ENCODE measurements at places on chromosomes 13 and 19. TPM values are rescaled to one million over a fixed set of nuclear protein-coding genes. Genes with fewer than 3 reads are reported as not detected.

GRCh38 chr19:55220525-55220924 is 8.0 kb downstream of the TMEM86B start:
- no peak for DNase-seq

DNA sequence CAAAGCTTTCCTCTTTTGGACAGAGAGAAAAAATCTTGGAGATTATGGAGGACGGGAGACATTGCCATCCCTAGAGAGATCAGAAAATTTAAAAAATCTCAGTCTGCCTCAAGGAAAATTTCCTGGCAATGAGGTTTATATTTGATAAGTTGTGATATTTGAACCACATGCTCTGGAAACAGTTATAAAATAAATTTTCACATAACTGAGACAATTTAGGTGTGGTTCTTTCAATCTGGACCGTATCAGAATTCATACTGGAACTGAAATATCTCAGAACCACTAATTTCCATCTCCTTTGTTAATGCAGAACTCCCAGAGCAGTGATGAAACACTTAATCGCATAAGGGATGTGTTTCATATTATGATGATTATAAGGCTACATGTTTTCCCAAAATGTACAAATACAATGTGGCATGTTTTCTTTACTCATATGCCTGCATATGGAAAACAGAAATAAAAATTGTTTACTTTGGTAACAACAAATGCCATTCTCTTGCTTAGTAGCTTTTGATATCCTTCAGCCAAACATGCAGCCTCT is 13.7 kb downstream of the UBE2L5 start:
- no peak for DNase-seq

DNA sequence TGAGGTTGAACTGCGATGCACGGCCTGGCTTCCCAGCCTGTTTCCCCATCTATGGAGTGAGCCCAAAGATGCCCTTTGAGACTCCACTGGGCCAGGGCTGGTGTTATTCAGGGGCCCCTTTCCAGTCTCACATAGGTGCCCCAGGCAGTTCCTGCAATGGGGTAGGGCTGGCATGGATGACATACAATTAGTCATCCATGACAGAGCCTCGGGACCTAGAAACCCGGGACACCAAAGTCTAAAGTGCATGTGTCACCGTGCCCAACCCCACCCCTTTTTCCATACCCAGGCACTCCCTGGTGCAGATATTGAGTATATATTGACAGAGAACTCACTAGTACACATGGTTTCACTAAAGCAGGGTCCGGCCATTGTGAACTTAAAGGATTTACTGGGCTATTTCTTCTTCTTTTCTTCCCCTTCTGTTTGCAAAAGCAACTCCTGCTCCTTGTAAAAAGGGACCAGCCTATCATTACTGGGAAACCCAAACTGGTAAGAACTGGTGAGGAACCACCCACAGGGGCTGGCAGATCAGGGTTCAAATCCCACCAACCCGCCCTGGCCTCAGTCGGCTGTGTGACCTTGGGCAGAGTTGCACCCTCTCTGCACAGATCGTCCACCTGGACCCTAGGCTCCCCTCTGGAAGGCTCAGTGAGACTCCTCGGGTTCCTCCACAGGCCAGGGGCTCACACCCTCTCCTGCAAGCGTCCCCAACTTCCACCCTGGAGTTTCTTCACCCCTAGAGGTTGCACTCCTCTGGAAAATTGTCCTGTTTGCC is 2.7 kb downstream of the B3GNT3 start:
- DNase-seq: no peak

GRCh38 chr13:42174344-42175162 is 97.4 kb upstream of the AKAP11 start:
- no peak for DNase-seq

GRCh38 chr13:113105032-113105920 is at the start of gene F7:
TSS of gene F7 (plus strand) at chr13:113105791. CDS start at chr13:113105842, 51 bp downstream.
- no peak for DNase-seq

GRCh38 chr19:50321831-50322230 is 7.3 kb downstream of the KCNC3 start:
- DNase-seq: no peak

DNA sequence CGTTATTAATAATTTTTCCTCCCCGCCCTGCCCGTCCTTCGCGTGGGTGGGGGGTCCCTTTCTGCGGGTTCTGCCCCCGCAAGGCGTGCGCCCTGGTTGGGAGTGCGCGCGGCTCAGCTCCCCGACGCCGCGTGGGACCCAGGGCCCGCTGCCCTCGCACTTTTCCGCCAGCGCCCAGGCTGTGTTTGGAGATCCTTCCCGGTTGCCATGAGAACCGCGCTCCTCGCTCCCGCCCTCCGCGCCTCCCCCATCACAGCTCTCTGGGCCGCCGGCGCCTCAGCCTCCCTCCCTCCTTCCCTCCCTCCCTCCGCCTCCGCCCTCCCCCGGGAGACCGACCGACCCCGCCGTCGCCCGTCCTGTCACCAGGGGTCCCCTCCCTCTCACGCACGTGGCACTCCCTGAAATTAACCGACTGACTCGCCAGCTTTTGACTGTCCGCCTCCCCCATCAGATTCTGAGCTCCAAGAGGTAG is 2.4 kb upstream of the SSBP4 start:
- peak; percentile 93 for DNase-seq

GRCh38 chr13:96172066-96172465 is 82.2 kb downstream of the HS6ST3 start:
- no peak for DNase-seq

DNA sequence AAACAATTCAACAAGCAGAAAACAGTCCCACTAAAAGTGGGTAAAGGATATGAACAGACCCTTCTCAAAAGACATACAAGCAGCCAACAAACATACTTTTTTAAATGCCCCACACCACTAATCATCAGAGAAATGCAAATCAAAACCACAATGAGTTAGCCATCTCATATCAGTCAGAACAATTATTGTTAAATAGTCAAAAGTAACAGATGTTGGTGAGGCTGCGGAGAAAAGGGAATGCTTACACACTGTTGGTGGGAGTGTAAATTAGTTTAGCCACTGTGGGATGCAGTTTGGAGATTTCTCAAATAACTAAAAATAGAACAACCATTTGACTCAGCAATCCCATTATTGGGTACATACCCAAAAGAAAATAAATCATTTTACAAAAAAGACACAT is 8.7 kb downstream of the ZNF529 start:
- no peak for DNase-seq

DNA sequence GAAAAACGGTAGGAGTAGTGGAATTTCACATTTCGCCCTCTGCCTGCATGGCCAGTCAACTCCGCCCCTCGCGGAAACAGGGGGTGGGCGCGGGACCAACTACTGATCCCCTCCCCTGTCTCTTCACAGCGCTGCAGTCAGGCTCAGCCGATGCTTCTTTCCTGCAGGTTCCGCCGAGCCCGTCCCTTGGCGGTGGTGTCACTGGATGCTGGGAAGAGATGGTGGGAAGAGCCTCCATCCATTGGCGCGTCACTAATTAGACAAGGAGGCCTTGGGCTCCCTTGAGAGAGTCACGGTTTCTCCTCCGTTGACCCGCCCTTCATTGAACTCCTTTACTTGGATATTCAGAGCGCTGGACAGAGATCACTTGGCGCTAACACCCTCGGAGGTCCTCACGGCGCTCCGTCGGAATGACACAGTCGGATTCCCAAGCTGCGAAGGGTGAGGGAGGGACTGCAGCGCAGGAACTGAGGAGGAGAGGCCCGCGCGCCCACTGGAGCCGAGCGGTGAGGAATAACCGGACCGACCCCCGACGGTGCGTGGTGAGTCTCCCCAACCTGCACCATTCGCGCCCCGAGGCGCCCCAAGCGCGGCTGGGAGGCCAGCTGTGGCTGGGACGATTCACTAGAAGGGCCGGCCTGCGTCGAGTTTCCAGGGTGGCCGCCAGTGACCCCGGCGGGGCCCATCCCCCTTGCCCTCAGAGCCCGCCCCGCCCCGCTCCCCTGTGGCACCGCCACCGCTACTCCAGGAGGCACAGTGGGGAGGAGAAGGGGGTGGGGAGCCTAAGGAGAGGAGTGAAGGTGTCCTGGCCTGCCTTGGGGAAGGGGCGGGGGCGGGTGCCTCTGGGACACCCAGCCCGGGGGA is 11.2 kb upstream of the CEACAM21 start:
- DNase-seq: no peak

DNA sequence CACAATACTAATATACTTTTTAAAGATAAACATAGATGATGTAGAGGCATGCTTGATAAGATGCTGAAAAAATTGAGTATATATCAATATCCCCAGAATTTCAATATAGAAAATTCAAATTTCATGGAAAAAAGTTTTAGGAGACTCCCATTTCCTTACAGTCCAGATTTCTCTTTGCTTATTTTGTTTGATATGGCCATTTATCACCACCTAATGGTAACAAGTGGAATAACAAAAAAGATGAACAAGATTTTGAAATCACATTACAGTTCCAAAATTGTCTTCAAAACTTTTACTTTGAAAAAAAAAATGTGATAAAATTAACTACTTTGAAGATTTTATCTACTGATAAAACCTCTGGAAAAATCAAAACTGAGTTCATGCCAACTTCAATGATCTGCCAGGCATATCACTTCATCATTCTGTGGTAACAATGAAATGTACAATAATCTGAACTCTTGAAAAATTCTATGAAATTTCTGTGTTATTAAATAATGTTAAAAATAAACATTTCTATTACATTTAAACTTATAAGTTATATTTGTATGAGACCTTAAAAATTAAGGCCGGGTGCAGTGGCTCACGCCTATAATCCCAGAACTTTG is 17.5 kb downstream of the MIPEP start:
- DNase-seq: no peak

GRCh38 chr19:34246340-34246739 is 8.0 kb upstream of the GARRE1 start:
- DNase-seq: no peak

DNA sequence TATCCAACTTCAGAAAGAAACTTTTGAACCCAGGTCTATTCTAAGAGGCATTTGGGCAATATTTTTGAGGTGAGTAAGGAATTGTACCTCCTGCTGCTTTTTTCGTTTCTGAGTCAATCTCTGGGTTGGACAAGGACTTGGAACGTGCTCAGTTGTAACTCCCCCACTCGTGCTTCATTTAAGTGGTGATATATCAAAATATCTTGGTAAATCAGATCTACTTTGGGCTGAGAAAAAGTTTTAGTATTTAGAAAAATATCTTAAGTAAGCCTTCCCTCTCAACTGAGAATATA is 728.9 kb downstream of the EFNB2 start:
- no peak for DNase-seq

GRCh38 chr13:21046203-21046602 is 15.2 kb downstream of the LATS2 start:
- no peak for DNase-seq

DNA sequence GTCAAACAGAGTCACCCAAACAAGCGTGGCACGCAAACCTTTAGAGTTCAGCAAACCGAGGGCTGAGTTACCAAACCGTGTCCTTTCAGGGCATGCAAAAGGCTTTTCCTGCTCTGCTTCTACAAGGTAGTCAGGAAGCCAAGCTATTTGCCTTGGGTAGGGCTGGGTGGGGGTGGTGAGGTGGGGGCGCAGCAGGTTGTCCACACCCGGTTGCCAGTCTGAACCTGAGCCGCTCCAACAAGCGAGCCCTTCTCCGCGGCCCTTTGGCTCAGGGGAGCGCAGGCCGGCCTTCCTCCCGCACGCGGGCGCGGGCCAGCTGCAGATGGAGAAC is 347 bp upstream of the CLDN10 start:
- no peak for DNase-seq

GRCh38 chr19:13881692-13882418 is 4.9 kb downstream of the NANOS3 start:
- DNase-seq: peak; percentile 48

GRCh38 chr19:38683393-38684077 is 36.1 kb downstream of the ACTN4 start:
- DNase-seq: peak; percentile 77

GRCh38 chr13:50167224-50167947 is 152.1 kb downstream of the KCNRG start:
- no peak for DNase-seq

DNA sequence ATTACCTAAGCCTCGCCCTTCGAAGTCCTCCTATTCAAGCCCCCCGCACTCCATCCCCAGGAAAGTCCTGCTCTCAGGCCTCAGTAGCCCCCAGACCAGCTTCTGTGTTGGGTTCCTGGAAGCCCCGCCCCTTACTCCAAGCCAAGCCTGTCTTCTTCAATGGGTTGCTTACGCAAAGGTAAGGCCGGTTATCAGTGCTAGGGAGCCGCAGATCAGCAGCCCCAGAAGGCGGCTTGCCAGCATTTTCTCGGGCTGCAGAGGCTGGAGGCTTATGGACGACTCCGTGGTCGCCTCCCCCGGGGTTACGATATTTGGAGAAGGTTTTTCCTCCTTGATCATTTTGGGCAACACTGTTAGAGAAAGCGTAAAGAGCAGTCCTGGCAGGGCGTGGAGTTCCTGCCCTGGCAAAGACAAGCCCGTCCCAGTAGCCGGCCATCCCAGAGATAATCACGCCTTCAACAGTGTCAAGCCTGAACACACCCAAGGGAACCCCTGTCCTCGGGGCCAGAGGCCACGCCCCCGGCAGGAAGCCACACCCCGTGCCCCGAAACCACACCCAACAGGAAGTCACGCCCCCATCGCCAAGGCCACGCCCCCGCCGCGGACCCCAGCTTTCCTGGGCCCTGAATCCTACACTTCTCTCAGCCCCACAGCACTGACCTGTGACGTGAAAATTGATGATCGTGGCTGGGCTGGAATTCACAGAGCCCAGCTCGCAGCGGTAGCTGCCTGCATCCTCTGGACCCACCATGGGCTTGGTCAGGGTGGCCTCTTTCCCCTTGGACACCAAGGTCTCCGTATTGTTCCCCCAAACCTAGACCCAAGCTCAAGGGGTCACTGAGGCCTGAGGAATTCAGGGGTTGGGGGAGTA is 954 bp upstream of the RASIP1 start:
- DNase-seq: peak; percentile 76

DNA sequence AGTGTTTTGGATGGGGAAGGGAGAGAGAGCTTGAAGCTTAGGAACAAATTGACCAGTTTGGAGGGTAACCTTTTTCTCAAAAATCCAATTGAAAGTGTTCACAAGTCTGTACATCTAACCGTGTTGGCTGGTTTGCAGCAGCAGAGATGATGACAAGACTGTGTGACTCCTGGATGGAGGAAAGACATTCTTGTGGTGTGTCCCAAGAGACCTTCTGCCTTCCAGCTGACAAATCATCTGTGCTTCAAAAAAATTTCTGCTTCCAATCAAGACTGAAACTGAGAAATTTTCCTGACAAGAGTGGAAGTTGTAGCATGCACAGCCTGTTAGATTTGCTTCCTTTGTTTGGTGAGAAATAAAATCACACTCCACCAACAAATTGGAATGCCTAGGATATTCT is 56.2 kb downstream of the LACC1 start:
- DNase-seq: no peak

DNA sequence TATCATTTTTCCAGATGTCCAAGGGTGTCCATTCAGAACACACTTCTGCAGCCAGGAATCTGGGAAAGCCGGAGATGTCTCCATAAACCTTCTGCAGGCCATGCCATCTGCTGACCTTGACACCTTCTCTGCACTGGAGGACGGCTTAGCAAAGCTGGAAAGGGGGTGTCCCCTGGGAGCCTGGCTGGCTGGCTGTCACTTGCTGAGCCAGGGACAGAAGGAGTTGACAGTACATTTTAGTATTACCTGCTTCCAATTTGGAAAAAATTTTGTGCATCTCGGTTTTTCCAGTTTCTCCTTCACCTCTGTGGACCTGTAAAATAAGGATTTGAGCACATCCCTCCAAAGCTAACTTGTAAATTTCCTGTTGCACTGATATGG is 8.1 kb upstream of the CHST8 start:
- no peak for DNase-seq

The LRRC63 gene
- not detected for polyA plus RNA-seq

The RRAS gene
- 39.9 TPM for polyA plus RNA-seq

The CGB2 gene
- polyA plus RNA-seq: 0.10 TPM

The CFAP97D2 gene
- polyA plus RNA-seq: 0.09 TPM

The SCAF1 gene
- polyA plus RNA-seq: 32.5 TPM

The C1QTNF9B gene
- 1.0 TPM for polyA plus RNA-seq

The EFNA2 gene
- polyA plus RNA-seq: not detected
